NCI-H1048 (cell line): ENCODE measurements at places on chromosomes 11 and 22.

GRCh38 chr22:41447435-41448188, 1.0 kb upstream of the TOB2 start:
- DNase-seq = no peak

GRCh38 chr11:76096552-76096951, 109.8 kb downstream of the WNT11 start:
- DNase-seq = no peak

- no peak for DNase-seq
These were observed 190.0 kb downstream of the PGR start for GRCh38 chr11:100939571-100939970.

DNA sequence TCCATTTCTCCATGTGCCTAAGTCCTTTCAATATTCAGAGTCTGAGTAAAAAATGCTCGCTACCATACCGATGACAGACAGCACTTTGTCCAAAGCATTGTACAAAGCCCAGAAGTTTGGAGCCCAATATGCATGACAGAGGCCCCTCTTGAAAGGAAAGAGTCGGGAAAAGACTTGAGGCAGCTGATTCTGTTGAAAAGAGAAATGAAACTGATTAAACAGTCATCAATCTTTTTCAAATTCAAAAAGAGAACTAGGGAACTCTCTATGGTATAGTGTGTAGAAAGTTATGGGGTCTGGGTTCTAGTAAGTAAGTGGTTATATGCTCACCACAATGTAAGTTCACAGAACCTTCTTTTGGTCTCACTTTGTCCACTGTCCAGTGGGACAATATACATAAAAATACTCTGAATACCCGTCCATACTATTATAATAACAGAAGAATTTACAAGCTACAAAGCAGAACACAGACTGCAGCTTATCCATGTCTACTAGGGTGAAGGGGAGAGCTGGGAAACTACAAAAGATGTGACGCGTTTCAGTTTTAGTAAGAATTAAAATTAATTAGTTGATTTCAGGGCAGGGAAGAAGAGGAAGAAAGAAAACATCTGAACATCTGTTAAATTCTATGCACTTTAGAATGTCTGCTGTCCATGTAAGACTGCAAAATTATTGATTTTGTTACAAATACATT, 26.7 kb downstream of the ALG8 start:
- no peak for DNase-seq
